ENCODE measurements at places on chromosomes 3 and 15.
A peak's percentile ranks its signal among the peaks of the same experiment; 100 is the strongest.

GRCh38 chr3:157532529-157533297 is 29.5 kb upstream of the VEPH1 start:
- peak; percentile 8 for DNase-seq

DNA sequence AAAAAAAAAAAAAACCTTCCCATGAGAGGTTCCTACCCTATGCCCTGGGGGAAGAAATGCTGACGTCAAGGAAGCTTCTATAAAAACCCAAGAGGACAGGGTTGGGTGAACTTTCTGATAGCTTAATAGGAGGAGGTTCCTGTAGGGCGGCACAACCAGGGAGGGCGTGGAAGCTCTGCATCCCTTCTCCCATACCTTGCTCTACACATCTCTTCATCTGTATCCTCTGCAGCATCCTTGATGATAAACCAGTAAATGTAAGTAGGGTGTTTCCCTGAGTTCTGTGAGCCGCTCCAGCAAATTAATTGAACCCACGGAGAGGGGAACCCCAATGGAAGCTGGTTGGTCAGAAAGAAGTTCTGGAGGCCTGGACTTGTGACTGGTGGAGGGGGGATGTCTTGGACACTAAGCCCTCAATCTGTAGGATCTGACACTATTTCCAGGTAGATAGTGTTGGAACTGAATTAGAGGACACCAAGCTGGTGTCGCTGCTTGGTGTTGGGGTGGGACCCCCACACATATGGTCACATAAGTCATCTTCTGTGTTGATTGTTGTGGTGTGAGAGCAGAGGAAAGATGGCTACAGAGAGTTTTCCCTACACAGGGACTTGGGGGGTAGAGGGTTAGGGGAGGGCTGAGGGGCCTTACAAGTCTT is 91.5 kb downstream of the ST6GAL1 start:
- no peak for DNase-seq

DNA sequence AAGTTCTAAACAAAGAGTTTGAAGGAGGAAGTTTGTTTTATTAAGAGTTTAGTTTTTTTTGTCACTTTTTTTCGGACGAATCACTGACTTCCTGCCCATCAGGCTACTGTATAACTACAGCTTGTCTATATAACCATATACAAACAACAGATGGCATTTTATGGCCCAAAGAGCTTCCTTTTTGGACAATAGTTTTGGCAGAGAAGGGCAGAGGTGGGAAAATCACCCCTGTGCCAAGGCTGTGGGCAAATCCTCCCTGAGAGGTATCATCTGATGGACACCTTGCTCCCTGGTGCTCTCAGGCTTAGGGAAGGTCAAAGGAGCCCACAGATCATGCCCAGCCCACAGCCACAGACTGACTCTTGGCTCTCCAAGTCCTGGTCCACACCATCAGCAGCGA is 113.4 kb downstream of the OXNAD1 start:
- DNase-seq, result no peak

DNA sequence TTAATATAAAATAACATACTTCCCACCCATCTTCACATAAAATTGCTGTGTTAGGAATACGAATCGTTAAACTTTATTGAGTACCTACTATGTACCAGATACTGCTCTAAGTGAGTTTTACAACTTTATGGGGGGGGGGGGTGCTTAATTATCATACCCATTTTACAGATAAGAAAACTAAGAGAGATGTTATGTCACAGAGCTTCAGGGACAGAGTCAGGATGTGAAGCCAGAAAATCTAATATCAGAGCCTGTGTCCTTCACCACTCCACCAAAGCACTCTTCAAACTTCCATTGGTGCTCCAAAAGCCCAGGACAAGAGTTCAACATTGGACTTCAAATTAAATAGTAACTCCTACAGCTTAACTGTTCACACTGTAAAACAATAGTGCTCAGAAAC is 8.6 kb downstream of the LINS1 start:
- no peak for DNase-seq

- no peak for DNase-seq
These were observed 627.1 kb downstream of the NAALADL2 start for GRCh38 chr3:175486255-175486654.

GRCh38 chr3:173986861-173987410 is 589.4 kb downstream of the NLGN1 start:
- no peak for DNase-seq

- DNase-seq, result no peak
These were observed 172.2 kb upstream of the STRIT1 start for GRCh38 chr3:155465664-155466063.

DNA sequence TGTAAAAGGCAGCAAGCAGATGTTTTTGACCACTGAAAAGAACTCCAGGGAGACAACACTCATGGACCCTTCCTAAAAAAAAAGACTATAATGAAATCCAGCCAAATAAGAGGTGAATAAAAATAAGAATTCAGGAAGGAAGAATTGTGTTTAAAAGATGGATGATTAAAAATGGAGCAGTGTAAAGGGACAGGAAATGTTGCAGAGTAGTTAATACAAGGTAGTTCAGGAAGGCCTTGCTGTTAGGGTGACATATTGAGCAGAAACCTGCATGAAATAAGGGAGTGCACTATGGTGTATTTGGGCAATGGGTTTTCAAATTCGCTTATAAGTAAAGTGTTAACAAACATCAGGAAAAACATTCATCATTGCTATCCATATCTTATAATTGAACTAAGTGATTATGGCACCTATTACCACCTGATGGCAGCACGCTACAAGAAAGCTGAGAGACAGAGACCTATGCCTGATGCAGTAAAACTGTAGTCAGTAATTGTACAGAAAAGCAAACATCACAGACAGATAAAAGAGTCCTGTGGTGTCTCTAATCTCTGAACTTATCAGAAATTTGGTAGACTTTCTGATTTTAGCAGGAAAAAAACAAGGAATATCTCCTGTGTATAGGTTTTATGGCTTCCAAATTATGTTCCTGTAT is 5.8 kb upstream of the DBR1 start:
- no peak for DNase-seq

GRCh38 chr15:57094321-57095257 is 176.1 kb downstream of the TCF12 start:
- no peak for DNase-seq

DNA sequence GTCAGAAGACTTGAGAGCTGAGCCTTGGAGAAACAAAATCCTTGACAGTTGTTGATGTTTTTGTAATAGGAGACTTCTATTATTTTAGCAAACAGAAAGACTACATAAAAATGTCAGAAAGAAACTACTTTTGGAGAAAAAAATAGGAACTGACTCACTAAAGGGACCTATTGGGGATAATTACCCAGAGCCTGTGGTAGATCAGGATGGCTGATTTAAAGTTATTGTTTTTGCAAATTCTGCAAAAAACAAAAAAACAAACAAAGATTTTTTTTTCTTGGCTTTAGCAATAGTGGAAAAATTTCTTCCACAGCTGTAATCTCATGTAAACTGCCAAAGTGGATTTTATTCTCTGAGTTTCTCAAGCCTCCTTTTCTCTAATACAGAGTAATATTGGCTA is 101.5 kb upstream of the SATB1 start:
- DNase-seq, result no peak

- DNase-seq, result no peak
These were observed 10.3 kb downstream of the RMDN3 start for GRCh38 chr15:40744815-40745152.

- DNase-seq, result no peak
These were observed 244.2 kb downstream of the PTPRG start for GRCh38 chr3:61805510-61806080.

GRCh38 chr3:48184299-48184698 is 3.9 kb downstream of the CDC25A start:
- DNase-seq, result no peak

- DNase-seq, result no peak
These were observed 34.5 kb downstream of the SLC6A20 start for GRCh38 chr3:45761831-45762230.

GRCh38 chr3:57078344-57078634 is 17.8 kb downstream of the SPATA12 start:
- no peak for DNase-seq

DNA sequence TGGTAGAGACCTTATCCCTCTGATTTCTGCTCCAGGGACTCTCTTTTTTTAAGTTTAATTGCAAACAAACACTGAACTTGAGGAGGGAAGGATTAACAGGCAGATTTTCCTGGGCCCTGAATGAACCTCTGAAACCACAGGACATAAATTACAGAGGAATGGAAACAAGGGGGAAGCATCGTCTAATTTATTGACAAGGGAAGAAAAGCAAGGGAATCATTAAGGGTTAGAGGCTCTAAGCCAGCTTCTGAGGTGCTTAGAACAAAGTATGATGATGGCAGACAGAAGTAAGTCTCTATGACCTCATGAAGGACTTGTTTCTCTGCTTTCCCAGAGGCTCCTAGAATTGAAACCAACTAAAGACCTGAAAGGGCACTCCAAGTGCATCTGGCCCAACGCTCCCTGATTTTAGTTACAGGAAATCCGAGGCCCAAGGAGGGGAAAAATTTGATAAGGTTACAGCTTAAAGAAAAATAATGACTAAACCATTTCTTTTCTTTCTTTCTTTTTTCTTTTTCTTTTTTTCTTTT is 244.7 kb upstream of the NR2E3 start:
- no peak for DNase-seq

DNA sequence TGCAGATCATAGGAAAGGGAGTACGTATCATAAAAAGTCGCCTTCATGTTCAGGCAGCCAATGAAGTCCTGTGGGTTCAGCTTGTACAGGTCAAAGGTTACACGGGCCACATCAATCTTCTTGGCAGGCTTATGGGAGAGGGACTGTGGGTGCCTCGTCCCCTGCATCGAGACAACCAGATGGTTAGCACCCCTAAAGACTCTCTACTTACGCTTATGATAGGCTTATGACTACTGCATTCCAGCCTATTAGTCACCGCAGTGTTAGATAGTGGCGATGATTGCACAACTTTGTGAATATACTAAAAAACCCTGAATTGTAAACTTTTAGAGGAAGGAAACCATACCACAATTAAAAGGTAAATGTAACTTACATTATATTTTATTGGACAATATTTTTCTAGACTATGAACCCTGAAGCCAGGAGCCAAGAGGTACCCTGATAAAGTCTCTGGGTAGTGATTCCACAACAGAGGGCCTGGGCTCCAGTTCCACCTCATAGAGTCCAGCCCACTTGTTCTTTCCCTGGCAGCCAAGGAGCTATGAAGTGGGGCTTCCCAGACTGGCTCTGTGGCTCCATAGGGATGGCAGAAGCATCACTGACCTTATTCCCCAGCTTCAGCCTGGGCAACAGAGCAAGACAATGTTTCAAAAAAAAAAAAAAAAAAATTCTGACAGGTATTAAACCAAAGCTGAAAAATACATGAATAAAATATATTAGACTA is 2.5 kb upstream of the FANCD2 start:
- DNase-seq, result no peak

GRCh38 chr3:177494216-177494615 is 296.9 kb upstream of the TBL1XR1 start:
- DNase-seq, result no peak
